Stimulated activated CD8-positive, alpha-beta memory T cell treated with anti-CD3 and anti-CD28 coated beads, Interleukin-12 subunit alpha, Interleukin-12 subunit beta, amount 100 ng/mL, for 4 hours (primary cell): ENCODE measurements at places on chromosomes 1 and 21.

- no peak for DNase-seq
Measured at GRCh38 chr1:213692321-213692720, 295.5 kb upstream of the PROX1 start.

DNA sequence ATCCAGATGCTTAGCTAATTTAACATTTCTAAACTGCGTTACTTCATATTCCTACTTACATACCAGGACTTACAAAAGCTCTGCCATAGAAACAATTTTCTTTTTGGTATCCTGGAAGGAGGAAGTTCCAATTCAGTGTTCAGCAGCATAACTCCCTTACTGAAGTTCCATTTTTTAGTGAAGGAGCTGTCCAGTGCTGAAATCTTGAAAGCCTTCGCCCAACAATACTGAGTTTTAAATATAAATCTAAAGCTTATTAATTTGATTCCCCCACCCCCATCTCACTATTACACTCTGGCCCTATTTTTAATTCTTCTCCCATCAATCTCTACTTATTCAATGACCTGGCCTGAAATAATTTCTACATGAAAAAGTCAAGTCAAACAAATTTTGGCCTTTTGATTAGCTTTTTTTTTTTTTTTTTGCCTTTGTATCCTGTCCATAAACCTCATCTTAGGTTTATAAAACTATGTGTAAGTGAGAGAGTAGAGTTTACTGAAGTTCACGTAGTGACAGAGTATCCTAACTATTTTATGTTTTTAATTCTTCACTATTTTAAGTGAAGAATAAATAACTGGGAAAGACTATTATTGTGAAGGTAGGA is 323.0 kb upstream of the PLD5 start:
- no peak for DNase-seq

- no peak for DNase-seq
Measured at GRCh38 chr1:156805766-156806511, 10.7 kb downstream of the SH2D2A start.

DNA sequence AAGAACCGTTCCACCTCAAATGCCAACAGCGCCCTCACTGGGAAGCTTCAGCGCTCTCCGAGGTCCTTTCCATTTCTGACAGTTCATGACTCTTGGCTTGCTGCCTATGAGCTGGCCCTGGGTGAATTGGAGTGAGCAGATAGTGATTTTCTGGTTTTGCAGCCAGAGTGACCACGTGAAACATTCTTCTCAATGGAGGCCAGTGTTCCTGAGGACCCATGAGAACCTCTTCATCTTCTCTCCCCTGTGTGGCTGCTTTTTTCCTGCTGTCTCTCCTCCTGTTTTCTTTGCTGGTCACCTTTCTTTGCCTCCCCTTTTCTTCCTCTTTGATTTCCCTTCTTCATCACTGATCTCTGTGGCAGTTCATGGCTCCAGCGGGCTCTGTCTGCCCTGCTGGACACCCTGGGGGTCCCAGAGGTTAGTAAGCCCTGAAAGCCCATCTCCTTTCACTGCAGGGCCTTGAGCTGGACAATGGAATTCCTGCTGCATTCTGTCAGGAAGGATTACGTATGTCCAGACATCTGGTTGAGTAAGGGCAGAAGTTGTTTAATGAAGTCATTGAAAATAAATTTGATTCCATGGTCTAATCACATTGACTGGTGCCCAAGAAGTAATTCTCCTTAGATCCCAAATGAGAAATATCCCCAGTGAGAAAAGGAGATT is 29.9 kb downstream of the VASH2 start:
- no peak for DNase-seq

GRCh38 chr1:158329733-158330132 is 1.6 kb downstream of the CD1B start:
- no peak for DNase-seq

GRCh38 chr1:85019994-85020393 is 23.1 kb upstream of the MCOLN2 start:
- DNase-seq, result no peak

DNA sequence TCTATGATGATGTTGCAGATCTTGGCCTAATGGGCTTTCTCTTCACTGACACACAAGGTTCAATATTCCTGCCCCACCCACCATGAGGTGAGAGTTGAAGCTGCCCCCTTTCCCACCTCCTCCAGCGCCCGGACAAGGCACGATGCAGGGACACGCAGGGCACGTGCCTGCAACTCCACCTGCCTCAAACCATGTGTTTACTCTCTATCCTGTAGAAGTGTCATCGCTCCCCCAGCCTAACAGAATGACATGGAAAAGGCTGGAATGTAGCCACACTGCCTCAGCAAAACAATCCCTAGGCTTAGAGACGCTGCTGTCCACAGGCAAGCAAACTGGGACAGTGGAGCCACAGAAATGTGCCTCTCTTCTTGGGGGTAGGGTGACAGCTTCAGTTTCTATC is 92.9 kb upstream of the SOD1 start:
- DNase-seq, result no peak

DNA sequence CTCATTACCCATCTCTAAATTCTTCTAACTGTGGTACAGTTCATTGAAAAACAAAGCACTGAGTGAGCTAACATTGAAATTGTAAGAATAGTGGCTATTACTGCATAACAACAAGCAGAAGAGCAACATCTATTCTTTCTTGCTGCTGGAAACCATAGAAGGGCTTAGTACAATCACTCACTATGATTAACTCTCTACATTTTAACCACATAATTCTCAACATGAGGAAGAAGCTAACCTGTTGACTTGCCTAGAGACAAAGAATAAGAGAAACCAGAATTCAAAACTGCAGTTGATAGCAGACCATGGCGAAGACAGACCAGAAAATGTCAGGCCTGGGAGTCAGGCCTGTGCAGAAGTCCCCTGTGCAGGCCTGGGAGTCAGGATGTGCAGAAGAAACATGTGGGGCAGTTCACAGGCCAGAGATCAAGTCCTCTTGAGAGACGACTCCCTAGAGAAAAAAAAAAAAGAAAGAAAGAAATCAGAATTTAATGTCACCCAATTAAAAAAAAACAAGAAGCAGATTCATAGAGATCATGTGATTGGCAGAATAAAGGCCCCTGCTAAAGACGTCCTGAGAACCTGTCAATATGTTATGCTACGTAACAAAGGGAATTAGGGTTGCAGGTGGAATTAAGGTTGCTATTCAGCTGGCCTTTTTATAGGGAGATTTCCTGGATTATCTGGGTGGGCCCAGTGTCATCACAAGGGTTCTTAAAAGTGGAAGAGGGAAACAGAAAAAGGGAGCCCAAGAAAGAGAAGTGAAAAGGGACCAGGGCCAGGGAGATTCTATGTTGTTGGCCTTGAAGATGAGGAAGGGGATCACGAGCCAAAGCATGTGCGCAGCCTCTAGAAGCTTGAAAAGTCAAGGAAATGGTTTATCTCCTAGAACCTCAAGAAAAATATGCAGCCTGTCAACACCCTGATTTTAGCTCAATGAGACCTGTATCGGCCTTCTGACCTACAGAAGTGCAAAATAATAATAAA is 94.9 kb downstream of the MRPL39 start:
- DNase-seq, result no peak

DNA sequence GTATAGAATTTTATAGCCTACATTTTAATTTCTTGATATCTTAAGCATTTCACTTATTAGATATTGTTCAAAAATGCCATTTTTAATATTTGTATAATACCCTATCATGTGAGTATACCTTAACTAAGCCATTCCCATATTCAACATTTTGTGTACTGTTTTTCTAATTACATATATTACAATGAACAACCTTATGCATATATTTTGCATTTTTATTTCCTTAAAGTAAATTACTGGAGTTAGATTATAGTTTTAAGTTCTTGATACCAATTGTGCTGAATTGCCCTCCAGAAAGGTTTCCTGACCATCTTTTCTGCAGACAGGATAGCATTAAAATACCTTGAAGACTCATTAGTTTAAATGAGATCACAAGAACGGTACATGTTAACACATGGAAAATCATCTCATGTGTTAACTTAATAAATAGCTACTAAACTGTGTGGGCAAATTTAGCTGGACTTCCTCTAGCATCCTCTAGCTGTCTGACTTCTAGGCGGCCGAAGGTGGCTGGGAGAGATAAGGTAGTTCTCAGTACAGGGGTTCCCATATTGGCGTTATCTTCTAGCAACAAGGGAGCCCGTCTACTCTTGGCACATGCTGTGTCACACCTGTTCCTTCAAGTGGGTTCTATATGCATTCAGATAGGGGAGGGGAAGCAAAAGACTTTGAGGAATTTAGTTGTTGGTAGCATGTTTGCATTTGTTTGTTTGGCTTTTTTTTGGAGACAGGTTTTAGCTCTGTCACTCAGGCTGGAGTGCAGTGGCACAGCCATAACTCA is 8.9 kb downstream of the DCLRE1B start:
- no peak for DNase-seq

DNA sequence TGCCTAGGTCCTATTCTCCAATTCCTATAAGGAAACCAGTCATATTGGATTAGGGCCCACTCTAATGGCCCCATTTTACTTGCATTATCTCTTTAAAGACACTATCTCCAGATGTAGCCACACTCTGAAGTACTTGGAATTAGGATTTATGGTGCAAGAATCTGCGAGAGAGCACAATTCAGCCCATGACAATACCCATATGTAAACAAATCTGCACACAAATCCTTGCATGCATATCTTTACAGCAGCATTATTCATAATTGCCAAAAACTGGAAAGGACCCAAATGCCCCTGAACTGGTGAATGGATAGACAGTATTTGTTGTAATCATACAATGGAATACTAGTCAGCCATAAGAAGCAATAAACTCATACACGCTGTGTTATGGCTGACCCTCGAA is 229.8 kb upstream of the ADAMTS5 start:
- DNase-seq, result no peak

DNA sequence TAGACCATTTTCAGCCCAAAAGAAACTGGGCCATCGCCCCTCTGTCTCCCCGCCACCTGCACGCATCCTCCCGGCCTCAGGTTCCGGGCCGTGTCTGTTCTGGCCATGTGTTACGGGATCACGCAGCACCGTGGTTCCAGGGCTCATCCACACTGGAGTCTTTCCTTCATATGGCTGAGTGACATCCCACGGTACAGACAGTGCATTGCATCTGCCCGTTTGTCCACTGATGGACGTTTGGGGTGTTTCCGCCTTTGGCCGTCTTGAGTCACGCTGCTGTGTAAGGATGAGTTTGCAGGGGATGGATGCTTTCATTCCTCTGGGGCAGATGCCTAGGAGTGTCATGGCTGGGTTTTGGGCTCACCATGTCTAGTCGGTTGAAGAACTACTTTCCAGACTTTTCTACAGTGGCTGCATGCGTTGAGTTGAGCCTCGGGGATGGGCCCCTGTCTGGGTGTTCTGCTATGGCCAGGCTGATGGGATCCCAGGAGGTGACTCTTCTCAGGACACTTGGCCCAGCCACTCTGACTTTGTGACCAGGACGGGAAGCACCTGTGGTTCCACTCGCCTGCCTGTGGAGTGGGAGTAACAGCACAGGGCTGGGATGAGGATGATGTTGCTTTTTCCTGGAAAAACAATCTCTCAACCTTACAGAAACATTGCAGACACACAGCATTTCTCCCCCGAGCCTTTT is 16.8 kb downstream of the RRP1 start:
- no peak for DNase-seq

DNA sequence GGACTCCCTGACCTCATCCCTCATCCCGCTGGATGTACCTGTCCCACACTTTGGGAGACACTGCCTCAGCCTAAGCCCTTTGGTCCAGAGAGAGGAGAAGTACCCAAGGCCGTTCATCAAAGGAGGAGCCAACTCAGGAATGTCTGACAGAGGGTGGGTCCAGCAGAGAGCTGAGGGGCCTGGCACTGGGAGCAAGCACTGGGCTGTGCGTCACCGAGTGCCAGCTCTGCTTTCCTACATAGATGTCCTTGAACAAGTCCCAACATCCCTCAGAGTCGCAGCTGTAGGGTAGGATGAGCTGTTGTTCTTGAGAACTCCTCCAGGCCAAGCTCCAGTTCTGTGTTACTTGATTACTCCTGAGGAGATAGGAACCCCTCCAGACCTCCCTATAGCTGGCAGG is 68.8 kb upstream of the ACOT11 start:
- DNase-seq, result no peak

GRCh38 chr21:40299451-40299850 is 432.2 kb downstream of the PCP4 start:
- DNase-seq, result no peak

DNA sequence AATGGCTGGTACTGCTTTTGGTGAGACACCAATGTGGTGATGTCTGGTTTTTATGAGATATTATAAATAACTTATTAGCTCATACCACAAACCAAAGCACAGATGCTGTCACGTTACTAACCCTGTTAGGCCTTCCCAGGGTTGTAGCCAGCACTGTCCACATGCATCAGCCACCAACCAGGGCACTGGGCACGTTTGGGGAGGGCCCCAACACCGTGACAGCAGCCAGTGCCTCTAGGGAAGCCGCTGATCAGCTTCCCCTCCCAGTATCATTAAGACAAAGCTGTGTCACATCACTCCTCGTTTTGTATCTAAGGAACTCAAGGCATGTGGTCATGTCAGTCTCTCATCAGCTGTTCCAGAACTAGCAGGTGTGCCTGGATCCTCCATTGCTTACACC is 13.9 kb downstream of the URB1 start:
- no peak for DNase-seq

DNA sequence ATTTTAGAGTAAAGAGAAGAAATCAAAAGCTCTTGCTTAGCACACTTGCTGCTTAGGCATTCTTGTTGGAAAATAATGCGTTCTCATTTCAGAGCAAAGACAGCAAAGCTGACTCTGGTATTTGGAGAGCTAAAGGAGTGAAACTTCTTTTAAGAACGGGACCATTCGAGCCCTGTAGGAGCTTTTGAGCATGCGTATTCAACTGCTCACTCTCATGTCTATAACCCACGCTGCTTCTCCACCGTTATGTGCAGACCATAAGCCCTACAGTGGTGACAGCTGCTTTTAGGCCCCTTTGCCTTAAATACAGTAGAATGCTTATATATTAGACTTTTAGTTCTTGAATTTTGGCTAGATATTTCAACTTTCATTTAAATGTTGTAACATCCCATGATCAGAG is 214.2 kb upstream of the CACYBP start:
- DNase-seq, result no peak

DNA sequence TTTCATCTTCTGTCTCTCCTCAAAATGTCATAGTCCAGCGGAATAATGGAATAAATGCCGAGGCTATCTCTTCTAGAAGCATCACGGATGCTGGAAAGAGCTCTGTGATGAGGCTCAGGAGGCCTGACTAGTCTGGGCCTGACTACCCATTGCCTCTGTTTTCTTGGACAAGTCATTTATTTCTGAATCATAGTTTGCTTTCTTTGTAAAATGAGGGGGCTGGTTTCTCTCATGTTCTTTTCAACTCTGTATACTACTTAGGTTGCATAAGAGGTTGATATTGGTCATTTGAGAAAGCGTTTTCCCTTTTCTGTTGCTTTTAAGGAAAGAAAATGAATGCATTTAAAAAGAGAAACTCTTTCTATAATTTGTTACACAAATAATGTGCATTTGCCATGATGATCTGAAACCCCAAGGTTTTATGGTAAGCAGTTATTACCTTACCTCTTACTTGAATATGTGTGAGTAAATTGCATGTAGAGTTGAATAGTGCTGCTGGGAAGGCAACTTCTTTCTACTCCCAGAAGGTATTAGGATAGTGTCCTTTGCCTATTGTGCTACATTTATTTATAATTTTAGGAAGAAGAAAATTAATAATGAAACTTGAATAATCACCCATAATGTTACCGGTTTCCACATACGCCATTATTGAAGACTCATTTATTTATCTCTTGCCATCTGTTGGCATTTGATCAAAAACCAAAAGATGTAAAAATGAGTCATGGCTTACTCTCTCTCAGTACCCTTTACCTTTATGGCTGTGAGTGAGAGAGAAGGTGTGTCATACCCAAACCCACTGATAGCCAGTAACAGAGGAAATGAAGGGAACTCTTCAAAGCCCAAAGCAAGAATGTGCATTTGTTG is 179.1 kb downstream of the FASLG start:
- DNase-seq, result no peak
